ENCODE measurements at places on chromosomes 5 and 9.

GRCh38 chr5:113232667-113233066 is 202.1 kb downstream of the TSSK1B start:
- DNase-seq = no peak

- DNase-seq = no peak
Measured at GRCh38 chr9:134978272-134978671, 60.6 kb upstream of the FCN1 start.

GRCh38 chr5:168152660-168153059 is 138.8 kb upstream of the WWC1 start:
- DNase-seq = no peak

GRCh38 chr5:96634881-96635280 is 27.3 kb upstream of the CAST start:
- no peak for DNase-seq

- no peak for DNase-seq
Measured at GRCh38 chr5:161273410-161273809, 273.1 kb downstream of the GABRB2 start.

DNA sequence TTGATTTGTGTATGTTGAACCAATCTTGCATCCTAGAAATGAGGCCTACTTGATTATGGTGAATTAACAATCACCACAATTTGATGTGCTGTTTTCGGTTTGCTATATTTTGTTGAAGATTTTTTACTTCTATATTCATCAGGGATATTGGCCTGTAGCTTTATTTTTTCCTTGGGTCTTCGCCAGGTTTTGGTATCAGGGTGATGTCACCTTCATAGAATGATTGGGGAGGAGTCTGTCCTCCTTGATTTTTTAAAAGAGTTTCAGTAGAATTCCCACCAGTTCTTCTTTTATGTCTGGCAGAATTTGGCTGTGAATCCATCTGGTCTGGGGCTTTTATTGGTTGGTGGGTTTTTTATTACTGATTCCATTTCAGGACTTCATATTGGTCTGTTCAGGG is 115.2 kb downstream of the CPLANE1 start:
- DNase-seq = no peak

DNA sequence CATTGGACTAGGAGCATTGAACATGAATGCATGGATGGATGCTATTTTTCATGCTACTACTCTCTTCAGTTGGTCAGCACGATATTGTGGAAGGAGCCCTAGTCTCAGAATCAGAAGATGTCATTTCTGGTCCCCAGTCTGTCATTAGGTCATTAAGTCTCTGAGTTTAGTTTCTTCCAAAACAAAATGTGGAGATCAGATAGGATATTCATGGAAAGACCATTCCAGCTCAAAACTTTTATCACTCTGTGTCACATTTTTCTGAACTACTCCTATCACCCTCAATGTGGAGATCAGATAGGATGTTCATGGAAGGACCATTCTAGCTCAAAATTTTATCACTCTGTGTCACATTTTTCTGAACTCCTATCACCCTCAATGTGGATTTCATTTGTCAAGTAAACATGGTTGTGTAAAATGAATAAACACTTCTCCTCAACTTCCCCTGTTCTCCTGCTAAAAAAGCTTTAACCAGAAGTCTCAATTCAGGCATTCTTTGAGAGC is 296.8 kb downstream of the MRPS30 start:
- DNase-seq = no peak

DNA sequence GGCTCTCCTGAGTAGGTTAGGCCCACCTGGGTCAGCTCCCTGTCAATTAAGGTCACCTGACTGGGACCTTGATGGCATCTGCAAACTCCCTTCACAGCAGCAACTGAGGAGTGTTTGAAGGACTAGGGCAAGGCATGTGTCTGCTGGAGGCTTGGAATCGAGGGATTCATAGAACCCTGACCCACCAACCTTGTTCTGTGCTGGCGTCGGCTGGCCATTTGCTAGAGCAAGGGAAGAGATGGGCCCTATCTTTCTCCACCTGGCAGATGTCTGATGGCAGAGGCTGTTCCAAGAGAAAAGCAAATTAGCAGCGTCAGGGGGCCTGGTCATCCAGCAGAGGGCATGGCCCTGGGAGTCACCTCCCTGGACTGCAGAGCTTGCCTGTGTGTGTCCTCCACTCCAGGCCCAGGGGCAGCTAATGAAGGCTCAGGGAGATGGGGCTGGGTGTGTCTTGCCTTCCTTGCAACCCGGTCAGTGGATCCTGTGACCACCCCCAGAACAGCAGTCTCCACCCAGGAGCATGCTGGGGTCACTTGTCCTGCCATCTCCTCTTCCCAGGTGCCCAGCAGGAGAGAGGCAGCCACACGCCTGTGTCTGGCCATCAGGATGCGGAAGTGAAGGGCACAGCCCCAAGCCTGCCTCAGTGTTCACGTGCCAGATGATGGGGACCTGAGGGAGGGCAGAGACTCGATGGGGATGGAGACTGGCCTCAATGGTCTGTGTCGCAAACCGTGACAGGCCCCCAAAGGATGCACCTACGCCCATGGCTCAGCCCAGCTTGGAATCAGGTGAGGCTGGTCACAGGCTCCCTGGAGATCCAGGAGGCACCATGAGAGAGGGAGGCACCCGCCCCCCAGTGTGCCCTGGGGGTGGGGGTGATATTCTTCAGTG is 53.9 kb downstream of the BARX1 start:
- no peak for DNase-seq

- DNase-seq = no peak
Measured at GRCh38 chr9:29717631-29718030, 2144.3 kb upstream of the C9orf72 start.

- no peak for DNase-seq
Measured at GRCh38 chr5:137401946-137402345, 97.2 kb downstream of the SPOCK1 start.

GRCh38 chr9:73640971-73641370 is 489.3 kb downstream of the ANXA1 start:
- DNase-seq = no peak

- DNase-seq = peak; percentile 95
Measured at GRCh38 chr5:76715736-76716455, at the start of gene F2R. TSS of gene F2R (plus strand) at chr5:76716126. CDS start at chr5:76716308, 182 bp downstream.

GRCh38 chr9:78171651-78172050 is 64.2 kb upstream of the CEP78 start:
- DNase-seq = no peak

DNA sequence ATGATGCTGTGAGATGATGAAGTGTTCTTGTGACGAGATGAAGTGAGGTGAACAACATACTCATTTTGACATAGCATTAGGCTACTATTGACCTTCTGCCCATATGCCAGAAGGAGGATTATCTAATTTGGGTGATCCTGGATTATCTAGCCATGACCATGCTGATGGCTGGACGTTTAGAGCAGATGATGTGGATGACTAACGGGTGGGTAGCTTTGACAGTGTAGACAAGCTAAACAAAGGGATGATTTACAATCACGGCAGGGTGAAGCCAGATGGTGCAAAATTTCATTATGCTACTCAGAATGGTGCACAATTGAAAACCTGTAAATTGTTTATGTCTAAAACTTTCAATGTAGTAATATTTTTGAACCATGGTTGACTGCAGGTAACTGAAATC is 2403.4 kb upstream of the ACO1 start:
- no peak for DNase-seq

- DNase-seq = no peak
Measured at GRCh38 chr9:84283946-84284345, 56.6 kb downstream of the SLC28A3 start.

DNA sequence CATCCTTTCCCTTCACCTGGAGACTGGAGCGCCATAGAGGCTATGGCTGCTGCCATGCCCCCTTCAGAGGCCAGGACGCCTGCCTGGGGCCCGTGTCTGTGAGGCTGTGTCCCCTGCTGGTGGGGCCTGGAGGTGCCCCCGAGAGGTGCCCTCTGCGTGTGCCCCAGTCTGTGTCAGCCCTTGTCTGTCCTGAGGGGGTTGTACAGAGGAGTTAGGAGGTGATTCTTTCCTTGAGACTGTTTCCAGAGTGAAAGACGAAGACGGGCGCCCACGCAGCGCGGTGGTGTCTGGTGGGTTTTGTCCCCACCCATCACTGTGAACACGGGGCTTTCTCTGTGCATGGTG is 24.6 kb downstream of the TRAF2 start:
- DNase-seq = peak; percentile 53

GRCh38 chr5:58505502-58505901 is 14.3 kb downstream of the GAPT start:
- DNase-seq = no peak

- no peak for DNase-seq
Measured at GRCh38 chr5:159104051-159104651, 4.4 kb upstream of the EBF1 start.

DNA sequence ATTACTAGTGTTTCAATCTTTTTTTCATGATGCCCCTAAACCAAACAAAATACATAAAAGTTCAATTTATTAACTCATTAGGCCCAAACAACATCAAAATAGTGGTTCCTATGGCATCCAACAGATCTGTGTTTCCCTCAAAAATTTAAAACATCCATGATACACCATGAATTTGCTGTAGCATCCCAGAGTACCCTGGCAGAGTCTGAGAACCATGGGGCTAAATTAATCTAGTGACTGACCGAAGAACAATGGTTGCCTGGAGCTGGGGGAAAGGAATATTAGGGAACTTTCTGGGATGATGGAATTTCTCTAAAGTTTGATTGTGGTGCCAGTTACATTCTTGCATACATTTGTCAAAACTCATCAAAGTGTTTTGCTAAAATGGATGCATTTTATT is 79.5 kb upstream of the TRIO start:
- no peak for DNase-seq

DNA sequence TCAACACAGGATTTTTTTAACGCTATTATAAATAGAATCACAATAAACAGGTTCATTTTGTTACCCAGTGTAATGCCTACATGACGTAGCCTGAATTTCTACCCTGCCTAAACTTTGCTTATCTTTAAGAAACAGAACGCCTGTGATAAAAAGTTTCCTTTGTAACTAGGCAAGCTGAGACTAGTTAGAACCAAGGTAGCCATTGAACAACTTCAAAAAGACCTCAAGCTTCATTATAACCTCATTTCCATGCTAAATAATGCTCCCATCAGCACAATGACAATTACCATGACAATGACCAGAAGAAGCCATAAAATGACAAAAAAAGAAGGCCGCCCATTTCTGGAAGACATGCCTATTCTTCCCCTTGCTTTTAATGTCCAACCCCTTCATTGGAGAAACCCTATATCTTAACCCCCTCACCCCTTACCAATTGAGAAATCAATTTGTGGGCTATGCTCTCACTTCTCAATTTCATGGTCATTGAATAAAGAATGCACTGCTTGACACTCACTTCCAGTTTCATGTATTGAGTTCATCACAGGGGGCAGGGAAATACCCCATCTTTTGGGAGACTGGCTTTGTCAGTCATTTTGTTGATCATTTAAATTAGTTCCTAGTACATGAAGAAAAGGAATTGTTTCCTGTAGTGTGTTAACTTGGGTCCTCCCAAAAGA is 276.8 kb downstream of the MCTP1 start:
- no peak for DNase-seq

GRCh38 chr5:546376-546908 is 22.2 kb upstream of the SLC9A3 start:
- DNase-seq = no peak

GRCh38 chr9:33524306-33524947 is 376 bp downstream of the ANKRD18B start:
- DNase-seq = peak; percentile 12

DNA sequence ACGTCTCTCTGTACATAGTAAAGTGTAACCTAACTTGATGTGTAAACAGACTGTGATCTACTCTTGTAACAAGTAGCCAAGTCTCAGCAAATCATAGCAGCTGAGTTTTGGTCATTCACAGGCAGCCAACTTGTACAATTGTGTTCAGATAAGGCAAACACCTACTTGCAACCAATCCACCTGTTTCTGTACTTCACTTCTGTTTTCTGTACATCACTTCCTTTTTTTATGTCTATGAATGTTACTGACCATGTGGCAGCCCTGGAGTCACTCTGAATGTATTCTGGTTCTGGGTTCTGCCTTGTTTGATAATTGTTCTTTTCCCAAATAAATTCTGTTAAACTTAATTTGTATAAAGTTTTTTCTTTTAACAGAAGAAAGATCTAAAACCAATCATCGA is 26.0 kb downstream of the RLN2 start:
- no peak for DNase-seq

DNA sequence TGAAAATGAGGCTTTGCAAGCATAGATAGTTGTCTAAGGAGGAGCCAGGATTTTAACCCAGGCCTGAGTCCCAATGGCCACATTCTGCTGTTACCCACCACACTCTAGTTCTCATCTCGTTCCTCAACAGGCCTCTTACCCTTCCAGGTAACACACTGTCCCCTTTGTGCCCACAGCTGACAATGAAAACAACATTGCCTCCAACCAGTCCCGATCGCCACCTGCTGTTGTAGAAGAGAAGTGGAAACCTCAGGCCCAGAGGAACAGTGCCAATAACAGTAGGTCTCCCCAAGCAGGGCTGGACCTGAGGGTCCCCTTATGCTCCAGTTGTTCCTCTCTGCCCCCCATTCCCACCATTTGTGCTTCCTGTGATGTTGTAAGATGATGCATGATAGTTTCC is 30.4 kb downstream of the AMBP start:
- DNase-seq = peak; percentile 54

DNA sequence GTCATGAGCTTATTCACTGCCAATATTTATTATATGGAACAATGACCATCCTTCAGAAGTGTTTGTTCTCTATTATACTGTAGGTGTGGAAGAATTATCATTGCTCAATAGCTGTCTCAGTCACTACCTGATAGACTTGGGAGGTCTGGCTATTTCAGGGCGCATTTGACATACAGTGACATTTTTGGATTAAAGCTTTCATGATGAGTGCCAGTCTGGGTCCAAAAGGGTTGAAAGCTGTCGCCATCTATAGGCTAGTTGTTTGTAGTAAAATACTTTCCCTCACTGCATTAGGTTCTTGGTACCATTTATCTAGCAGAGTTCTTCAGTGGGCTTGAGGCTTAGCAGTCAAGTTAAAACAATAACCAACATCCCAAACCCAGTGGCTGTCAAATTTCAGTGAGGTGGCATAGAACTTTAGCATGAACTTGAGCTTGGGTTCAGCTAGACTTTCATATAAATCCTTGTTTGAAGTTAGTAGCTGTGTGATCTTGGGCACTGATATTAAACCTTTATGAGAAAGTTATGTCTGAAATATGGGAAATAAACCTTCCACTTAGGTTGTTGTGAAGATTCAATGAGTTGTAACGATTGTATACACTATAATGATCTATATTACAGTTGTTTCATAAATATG is 110.5 kb upstream of the CDKN2B start:
- DNase-seq = peak; percentile 23

- peak; percentile 31 for DNase-seq
Measured at GRCh38 chr9:86795823-86796553, 151.3 kb downstream of the GAS1 start.

DNA sequence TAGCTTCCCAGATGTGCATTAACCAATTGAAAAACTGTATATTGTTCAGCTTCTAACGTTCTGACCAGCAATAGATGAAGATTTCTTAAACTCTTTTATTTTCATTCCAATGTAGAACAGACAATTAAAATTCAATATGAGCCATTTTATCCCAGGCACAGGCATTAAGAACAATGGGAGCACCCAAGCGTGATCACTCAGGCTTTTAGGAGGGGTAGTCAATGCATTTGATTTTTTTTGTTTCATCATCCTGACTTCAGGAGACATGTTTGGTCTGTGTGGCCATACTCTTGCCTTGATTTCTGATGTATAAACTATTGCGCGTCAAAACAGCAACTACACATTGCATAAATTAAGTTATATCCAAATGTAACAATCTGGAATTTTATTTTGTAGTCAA is 653.0 kb upstream of the RORB start:
- no peak for DNase-seq

GRCh38 chr9:88533951-88534455 is 975 bp upstream of the NXNL2 start:
- peak; percentile 45 for DNase-seq

Measured in iPS-NIHi11 (cell line).